ENCODE measurements at places on chromosomes 5 and 9.

DNA sequence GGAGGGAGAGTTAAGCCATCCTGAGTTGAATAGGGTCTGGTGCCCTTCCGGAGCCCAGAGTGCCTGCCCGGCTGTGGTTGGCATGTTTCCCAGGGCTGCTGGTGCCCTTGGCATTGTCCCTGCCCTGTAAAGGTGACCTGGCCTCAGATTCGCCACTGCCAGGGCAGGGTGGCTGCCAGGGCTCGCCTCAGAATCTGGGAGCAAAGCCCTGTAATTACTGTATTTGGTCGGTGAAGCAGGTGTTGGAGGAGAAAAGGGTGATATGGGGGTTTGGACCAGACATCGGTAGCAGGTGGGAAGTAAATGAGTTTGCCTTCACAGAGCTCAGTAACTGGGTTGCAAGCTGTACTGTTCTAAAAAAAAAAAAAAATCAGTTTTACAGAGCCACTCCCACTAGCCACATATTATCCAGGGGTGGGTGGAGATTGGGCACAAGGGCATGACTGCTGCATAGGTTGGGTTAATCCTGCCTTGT lies 47.6 kb downstream of the RGS3 start:
- no peak for DNase-seq

- no peak for DNase-seq
These were observed 93.4 kb downstream of the DAB2IP start for GRCh38 chr9:121744687-121745395.

DNA sequence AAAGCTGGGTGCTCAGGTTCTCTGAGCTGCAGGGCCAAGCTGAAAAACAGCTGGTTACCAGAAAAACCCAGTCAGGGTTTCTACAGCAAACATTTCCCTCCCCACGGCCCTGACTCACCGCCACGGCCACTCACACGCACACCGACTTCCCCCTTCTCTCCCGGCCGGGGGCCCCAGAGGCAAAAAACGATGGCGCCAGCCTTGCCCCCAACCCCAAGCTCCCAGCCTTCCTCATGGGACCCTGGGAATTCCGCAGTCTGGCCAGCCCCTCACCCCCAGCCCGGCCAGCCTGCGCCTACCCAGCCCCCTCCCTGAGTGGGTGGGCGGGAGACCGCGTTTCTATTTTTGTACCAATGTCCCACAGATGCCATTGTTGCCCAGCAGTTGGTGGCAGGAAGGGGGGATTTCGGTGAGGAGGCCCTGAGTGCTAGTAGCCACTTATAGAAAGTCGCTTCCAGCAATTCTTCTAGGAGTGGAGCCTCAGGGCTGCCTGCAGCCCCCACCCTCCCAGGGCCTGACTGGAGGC lies 18.4 kb downstream of the ENG start:
- no peak for DNase-seq

GRCh38 chr5:169542811-169543210 lies 40.8 kb upstream of the SPDL1 start:
- DNase-seq: no peak

GRCh38 chr5:1186351-1187233 lies 14.8 kb upstream of the SLC6A19 start:
- no peak for DNase-seq

DNA sequence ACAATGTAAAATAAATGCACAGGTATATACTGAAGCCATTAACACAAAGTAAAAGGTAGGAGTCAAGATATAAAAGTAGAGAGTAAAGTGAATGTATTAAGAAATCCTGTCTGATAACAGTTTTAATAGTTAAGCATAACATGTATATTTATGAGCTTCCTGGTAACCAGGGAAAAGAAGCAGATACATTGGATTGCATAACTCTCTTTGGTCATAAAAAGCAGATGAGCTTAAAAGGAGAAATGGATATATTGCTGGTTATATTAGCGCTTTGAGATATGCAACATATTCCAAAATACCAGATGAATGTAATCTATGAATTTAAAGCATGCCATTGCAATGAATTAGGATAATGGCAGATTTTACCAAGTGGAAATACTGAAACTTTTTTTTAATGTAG lies 6.2 kb upstream of the TNFSF8 start:
- DNase-seq: peak; percentile 28
